ENCODE measurements at places on chromosomes 5 and 9. TPM values are rescaled to one million over a fixed set of nuclear protein-coding genes. Genes with fewer than 3 reads are reported as not detected.

DNA sequence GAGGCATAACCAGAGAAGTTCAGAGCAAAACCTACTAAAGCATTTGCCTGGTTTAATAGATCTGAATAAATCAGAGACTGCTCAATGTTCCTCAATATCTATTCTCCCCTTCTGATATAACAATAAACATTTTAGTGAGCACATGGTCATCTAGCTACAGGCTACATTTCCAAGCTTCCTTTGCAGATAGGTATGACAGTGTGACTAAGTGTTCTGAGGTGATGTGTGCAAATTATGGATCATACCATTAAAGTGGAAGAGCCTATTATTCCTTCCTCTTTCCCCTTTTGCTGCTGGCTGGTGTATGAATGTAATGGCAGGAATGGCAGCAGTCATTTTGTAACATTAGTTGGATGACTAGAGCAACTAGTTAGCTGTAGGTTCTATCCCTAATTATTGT, 285.8 kb upstream of the RASA1 start:
- no peaks in the 10 kb centered on the region for H3K36me3 ChIP-seq
- no peak overlapping the region for H3K4me3 ChIP-seq
- H3K27me3 ChIP-seq = no peaks in the 10 kb centered on the region
- DNase-seq = no peak

DNA sequence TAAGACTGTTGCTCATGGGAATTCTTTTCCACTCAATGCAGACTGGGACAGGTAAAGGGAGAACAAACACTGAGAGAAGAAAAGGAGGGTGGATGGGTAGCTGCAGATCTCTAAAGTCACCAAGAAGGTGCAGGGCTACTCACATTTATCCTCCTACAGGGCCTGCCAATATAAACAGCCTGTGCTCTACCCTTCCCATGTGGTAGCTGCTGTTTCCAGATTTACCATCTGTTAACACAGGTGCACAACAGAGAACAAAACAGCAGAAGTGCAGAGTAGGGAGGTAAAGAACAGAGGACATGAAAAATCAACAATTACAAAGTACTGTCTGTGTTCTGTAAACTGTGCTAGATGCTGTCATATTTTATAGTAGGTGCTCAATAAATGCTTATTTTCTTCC, 26.0 kb downstream of the JAKMIP2 start:
- H3K4me3 ChIP-seq = no peak overlapping the region
- H3K27me3 ChIP-seq = no peaks in the 10 kb centered on the region
- H3K4me1 ChIP-seq = peaks cover 6% of the 10 kb centered on the region
- DNase-seq = no peak
- H3K36me3 ChIP-seq = no peaks in the 10 kb centered on the region
- no peak overlapping the region for H3K27ac ChIP-seq

DNA sequence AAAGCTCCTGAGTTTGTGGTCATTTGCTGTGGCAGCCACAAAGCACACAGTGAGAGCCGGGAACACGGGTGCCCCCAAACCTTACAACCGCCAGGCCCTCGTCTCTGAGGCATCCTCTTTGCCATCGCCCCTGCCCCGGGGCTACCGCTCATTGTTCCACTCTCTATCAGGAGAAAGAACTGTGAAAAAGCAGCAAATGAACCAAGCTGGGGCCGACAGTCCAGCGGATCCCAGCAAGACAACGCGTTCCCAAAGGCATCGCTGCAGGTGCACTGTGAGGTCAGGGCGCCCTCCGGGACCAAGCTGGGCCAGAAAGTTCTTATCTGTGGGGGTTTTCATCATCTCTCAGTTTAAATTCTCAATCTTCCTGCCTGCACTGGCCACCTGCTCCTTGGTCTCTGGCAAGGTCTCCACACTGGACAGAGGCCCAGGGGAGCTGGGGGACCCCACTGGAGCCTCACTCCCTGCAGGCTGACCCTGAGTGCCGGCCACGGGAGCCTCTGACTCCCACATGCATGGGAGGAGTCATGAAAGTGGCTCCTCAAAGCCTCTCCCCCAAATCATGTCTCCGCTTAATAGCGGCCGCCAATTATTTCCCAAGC, 32.1 kb downstream of the VAV2 start:
- H3K36me3 ChIP-seq = no peaks in the 10 kb centered on the region
- no peak for DNase-seq
- H3K27me3 ChIP-seq = no peaks in the 10 kb centered on the region

- no peak overlapping the region for H3K4me3 ChIP-seq
- H3K27me3 ChIP-seq = no peaks in the 10 kb centered on the region
- H3K36me3 ChIP-seq = no peaks in the 10 kb centered on the region
- no peak overlapping the region for H3K27ac ChIP-seq
These were observed 7.0 kb downstream of the SCAMP1 start for GRCh38 chr5:78367318-78367991.

DNA sequence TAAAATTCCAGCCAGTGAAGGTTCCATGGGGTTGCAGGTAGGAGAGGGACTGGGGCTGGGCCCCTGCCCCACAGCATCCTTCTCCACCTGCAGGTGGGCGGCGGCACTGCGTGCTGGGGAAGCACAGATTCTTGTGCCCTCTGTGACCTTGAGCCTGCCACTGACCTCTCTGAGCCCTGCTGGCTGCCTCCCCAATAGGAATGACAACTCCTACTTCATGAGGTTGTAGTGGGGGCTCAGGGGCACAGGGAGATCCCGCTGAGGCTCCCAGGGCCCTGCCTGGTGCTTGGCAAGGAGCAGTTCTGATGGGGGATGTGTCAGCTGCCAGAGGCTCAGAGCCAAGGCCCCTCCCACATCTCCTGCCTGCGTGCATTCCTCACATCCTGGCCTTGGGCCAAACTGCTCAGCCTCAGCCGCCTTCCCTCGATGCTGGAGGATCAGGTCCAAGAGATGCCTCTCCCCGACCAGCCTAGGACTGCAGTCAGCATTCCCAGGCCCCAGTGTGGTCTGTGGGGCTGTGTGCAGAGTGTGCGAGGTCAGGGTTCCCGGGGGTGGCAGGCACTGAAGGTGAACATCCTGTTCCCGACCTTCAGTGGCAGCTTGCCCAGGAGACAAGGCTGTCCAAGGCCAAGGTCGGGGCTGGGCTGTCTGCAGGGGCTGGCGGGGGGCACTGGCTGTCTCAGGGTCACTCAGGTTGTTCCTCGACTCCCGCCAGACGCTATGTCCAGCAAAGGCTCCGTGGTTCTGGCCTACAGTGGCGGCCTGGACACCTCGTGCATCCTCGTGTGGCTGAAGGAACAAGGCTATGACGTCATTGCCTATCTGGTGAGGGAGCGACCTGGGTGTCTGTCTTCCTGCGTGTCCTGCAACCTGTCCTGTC, 7.0 kb downstream of the ASS1 start:
- H3K4me1 ChIP-seq = no peaks in the 10 kb centered on the region
- no peak overlapping the region for H3K4me3 ChIP-seq
- H3K36me3 ChIP-seq = peaks cover 2% of the 10 kb centered on the region
- H3K27ac ChIP-seq = peak overlapping the region; percentile 71

GRCh38 chr5:67066815-67067214, 129.8 kb downstream of the CD180 start:
- no peak overlapping the region for H3K27ac ChIP-seq
- no peak for DNase-seq
- no peak overlapping the region for H3K4me3 ChIP-seq
- H3K27me3 ChIP-seq = no peaks in the 10 kb centered on the region
- H3K4me1 ChIP-seq = no peaks in the 10 kb centered on the region

- DNase-seq = no peak
- H3K4me1 ChIP-seq = peaks cover 4% of the 10 kb centered on the region
- no peak overlapping the region for H3K27ac ChIP-seq
- H3K36me3 ChIP-seq = no peaks in the 10 kb centered on the region
These were observed 501.5 kb downstream of the SPATA31D1 start for GRCh38 chr9:82490019-82490499.

GRCh38 chr5:88816195-88816594, 66.8 kb downstream of the MEF2C start:
- no peak for DNase-seq
- H3K36me3 ChIP-seq = no peaks in the 10 kb centered on the region
- H3K4me3 ChIP-seq = no peak overlapping the region

DNA sequence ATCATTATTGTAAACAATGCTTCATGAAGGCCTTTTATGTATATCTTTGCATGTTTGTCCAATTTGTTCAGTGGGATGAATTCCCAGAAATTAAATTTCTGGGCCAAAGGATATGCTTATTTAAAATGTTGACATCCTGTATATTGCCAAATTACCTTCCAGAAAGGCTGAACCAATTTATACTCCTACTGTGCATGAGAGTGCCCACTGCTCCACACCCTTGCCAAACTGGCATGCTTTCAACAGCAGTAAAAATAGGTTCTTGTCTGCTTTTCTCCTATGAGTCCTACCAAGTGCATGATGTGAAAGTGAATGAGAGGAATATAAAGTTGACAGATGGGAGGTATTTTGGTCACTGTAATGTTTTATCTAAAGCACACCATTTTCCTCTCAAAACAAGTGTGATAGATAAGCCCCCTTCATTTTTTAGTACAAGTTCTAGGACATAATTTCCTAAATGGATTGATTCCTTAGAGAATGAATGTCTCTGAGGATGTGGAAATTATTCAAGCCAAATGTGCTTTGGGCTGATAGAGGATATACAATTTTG, 70.5 kb upstream of the ERBIN start:
- no peak overlapping the region for H3K27ac ChIP-seq
- H3K36me3 ChIP-seq = no peaks in the 10 kb centered on the region
- no peak overlapping the region for H3K4me3 ChIP-seq
- no peak for DNase-seq
- no peaks in the 10 kb centered on the region for H3K27me3 ChIP-seq

DNA sequence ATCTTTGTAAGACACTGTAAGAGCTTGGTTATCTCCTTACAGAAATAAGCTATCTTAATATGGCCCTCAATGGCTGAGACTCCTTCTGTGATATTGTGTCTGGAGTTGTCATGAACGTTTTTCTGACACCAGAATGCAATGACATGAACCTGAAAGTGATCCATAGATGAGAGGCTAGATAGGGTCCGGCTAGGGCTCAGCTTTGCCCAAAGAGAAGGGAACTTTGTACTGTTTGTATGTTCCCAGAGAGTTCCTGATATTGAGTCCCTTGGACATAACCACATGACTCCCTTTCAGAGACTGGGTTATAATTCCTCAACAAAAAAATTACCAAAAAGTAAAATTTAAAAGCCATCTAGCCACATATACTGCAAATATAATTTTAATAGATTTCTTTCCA, 575.8 kb upstream of the CLINT1 start:
- no peak for DNase-seq
- H3K4me1 ChIP-seq = peaks cover 6% of the 10 kb centered on the region
- no peaks in the 10 kb centered on the region for H3K36me3 ChIP-seq
- no peak overlapping the region for H3K27ac ChIP-seq
- no peaks in the 10 kb centered on the region for H3K27me3 ChIP-seq
- no peak overlapping the region for H3K4me3 ChIP-seq

- no peak overlapping the region for H3K4me3 ChIP-seq
- H3K27me3 ChIP-seq = no peaks in the 10 kb centered on the region
- no peak overlapping the region for H3K27ac ChIP-seq
- DNase-seq = no peak
These were observed 287.9 kb downstream of the SMARCA2 start for GRCh38 chr9:2303056-2303455.

DNA sequence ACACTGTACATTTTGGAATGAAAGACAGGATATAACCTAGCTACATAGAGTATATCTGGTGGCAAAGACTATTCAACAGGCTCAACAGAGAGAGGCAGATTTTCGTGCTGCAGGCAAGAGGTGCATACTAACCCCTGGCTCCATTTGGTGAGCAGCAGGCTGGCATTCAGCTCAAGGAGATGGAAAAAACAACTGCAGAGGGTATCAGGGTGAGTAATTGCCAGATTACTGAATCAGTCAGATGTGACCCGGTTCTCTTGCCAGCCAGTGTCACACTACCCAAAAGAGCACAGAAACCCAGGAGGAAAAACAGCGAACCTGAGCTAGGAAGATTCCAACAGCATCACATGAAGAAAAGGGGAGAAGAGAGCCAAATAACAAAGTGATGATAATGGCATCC, 130.4 kb upstream of the PRLR start:
- no peaks in the 10 kb centered on the region for H3K36me3 ChIP-seq
- H3K27me3 ChIP-seq = no peaks in the 10 kb centered on the region
- H3K4me3 ChIP-seq = no peak overlapping the region
- DNase-seq = no peak

DNA sequence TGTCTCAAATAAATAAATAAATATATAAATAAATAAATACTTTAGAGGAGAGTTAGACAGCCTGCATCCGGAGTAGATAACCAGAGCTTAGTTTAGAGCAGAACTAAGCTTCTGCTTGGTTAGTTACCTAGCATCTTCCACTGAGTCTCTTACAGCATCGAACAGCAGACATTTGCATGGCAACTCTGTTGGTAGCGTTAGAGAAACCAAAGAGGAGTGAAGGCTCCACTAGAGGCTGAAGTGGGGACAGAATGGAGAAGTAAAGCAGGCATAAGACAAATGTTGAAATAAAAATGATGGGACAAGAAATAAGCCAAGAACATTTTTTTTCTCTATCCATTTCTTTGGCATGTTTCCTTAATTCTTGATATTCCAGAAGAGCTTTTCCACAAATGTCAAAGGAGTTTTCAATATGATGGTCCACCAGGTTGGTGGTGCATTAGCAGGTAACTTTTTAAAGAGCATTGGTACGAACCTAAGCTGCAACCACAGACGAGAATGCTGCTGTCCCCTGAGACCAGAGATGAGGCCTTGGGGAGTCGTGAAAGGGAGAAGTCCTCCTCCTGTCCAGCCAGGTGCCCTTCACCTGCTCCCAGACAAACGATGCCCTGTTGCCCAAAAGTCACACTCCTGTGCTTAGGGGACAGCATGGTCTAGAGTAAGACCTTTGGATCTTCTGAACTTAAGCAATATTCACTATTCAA, 438.3 kb downstream of the DIRAS2 start:
- no peaks in the 10 kb centered on the region for H3K27me3 ChIP-seq
- no peak for DNase-seq
- no peak overlapping the region for H3K4me3 ChIP-seq
- no peaks in the 10 kb centered on the region for H3K36me3 ChIP-seq

- no peaks in the 10 kb centered on the region for H3K4me1 ChIP-seq
- no peaks in the 10 kb centered on the region for H3K27me3 ChIP-seq
- no peak overlapping the region for H3K4me3 ChIP-seq
- DNase-seq = no peak
These were observed 104.8 kb downstream of the GNA14 start for GRCh38 chr9:77543131-77543822.

GRCh38 chr9:35274993-35275392, 113.2 kb downstream of the UNC13B start:
- no peak for DNase-seq
- H3K4me1 ChIP-seq = peaks cover 11% of the 10 kb centered on the region
- no peak overlapping the region for H3K4me3 ChIP-seq
- H3K27ac ChIP-seq = no peak overlapping the region

GRCh38 chr9:108184941-108185340, 670.8 kb downstream of the ACTL7B start:
- no peak overlapping the region for H3K27ac ChIP-seq
- no peak overlapping the region for H3K4me3 ChIP-seq
- H3K4me1 ChIP-seq = peaks cover 19% of the 10 kb centered on the region

Gene ADGRD2
- not detected for total RNA-seq

Gene IRX2
- total RNA-seq = not detected

Gene EGR1
- 3.1 TPM for total RNA-seq

Gene PCDHB3
- 5.2 TPM for total RNA-seq

Gene QSOX2
- total RNA-seq = 16.8 TPM

Gene SLCO6A1
- total RNA-seq = not detected

Gene FLT4
- total RNA-seq = 23.9 TPM
